ENCODE measurements at places on chromosomes 6 and 20. TPM values are rescaled to one million over a fixed set of nuclear protein-coding genes. Genes with fewer than 3 reads are reported as not detected.

The SYCP2 gene
- total RNA-seq: 0.70 TPM

The PRSS16 gene
- total RNA-seq: not detected

The E2F1 gene
- 1.5 TPM for total RNA-seq

The FAM209B gene
- total RNA-seq: not detected

The C20orf141 gene
- total RNA-seq: not detected

The IL17F gene
- total RNA-seq: not detected

The SH3BGRL2 gene
- total RNA-seq: 1.3 TPM
